ENCODE measurements at places on chromosomes 3 and 15.

GRCh38 chr3:178439504-178439903 lies 96.7 kb upstream of the KCNMB2 start:
- no peak for DNase-seq

GRCh38 chr3:11238880-11239279 lies 33.3 kb upstream of the ATG7 start:
- no peak for DNase-seq

DNA sequence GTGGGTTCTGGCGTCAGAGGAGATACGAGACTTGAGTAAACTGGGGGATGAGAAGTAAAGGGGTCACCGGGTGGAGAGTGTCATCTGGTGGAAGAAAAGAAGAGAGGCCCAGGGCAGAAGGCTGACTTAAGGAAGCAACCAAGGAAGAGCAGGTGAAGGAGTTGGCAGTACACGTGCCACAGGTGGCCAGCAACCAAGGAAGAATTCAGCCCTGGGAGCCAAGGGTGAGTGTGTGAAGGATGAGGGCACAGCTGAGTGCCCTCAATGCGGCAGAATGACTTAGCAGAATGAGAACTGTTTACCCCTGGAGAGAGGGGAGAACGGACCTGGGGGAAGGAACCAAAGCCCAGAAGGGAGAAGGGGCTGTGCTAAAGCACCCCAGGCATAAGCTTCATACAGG lies 71.3 kb downstream of the WHAMM start:
- DNase-seq, result no peak

DNA sequence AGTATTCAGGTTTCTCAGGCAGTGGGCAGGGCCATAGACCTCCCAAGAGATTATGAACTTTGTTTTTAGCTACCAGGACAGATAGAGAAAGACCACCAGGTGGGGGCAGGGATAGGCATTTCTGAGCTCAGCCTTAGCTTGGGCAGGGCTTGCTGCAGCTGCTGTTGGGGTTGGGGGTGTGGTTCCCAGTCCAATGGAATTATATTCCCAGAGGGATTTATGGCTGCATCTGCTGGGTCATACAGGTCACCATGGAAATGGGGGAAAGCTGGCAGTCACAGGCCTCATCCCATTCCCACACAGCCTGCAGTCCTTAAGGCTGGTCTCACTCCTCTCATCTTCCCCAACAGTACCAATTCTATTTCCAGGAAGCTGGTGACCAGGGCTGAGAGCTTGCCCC lies 144.6 kb upstream of the ZPLD1 start:
- DNase-seq, result no peak

GRCh38 chr15:36978126-36978525 lies 122.2 kb downstream of the MEIS2 start:
- no peak for DNase-seq

DNA sequence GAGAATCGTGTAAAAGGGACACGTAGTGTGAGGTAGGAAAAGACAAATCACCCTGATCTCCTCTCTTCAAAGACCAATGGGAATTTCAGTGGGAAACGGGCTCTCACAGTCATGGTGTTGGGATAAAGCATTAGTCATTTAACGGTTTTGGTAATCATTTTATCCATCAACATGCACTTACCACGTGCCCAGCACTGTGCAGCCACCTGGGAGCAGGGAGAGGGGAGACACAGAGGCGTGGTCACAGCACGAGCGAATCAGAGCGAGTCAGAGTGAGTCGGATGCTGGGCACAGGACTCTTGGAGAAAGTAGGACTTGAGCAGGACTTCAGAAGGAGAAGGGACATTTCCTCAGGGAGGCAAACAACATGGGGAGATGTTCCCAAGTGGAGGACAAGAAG lies 130.8 kb downstream of the MINAR1 start:
- DNase-seq, result no peak

DNA sequence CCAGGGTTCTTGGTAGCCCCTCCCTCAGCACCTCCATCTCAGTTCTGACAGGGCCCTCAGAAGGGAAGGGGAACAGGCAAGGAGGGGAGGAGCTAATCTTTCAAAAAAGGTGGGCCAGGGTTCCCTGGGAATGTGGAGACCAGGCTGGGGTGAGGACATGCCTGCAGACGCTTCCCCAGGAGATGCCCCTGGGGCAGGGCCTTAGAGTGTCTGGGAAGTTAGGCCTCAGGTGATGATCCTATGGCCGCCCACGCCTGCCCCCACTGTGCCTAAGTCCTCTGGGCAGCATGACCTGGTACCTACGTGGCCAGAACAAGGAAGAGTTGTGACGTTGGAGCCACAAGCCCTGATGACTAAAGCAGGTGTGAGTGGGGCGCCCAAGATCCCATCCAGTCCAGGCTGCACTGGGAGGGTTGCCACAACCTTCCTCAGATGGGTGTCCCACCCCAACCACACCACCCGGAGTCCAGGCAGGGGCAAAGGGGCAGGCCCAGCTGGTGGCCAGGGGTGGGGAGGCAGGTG lies 3.9 kb upstream of the SEMA3B start:
- no peak for DNase-seq

- DNase-seq, result no peak
Measured at GRCh38 chr3:191889106-191889505, 428.1 kb downstream of the PYDC2 start.

DNA sequence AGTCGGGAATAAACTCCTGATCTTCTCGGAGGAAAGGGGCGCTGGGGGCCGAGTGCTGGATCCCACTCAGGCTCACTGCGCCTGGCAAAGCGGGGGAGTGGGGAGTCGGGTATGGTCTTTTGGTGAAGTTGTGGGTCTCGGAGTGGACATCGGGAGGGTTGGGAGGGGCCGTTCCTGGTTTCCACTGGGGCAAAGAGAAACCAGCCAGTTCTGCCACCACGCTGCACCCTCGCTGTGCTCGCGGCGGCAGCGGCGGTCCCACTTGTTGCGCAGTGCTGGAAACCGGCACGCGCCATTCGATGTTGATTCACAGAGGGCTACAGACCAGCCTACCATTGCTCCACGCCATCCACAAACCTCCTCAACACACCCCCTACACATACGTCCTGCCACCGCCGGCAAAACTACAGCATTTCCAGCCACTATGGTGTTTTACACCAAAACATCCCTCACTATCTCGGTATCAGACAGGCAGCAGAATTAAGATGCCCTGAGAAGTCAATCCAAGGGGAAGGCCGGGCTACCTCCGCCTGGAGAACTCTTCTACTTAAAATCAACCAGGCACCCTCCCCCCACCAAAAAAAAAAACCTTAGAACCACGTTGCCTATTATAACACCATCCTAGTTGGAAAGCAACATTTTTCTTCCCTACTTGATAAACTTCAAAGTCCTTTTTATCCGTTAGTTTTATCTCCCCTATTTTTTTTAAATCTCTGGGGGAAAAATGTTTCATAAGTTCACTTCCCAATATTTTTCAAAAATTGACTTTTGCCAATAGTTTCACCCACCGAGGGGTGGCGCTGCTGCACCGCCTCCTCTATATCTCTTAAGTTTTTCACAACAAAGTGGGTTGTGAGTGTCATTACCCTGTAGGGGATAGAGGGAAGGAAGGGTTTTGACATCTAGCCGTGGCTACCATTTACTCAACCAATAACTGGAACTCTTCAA lies 3.6 kb downstream of the BCL6 start:
- peak; percentile 60 for DNase-seq
